Cortex of kidney (tissue), 1 donor: ENCODE measurements at places on chromosomes 13 and 19.

- no peak for DNase-seq
Measured at GRCh38 chr13:68160466-68160865, 930.3 kb upstream of the PCDH9 start.

DNA sequence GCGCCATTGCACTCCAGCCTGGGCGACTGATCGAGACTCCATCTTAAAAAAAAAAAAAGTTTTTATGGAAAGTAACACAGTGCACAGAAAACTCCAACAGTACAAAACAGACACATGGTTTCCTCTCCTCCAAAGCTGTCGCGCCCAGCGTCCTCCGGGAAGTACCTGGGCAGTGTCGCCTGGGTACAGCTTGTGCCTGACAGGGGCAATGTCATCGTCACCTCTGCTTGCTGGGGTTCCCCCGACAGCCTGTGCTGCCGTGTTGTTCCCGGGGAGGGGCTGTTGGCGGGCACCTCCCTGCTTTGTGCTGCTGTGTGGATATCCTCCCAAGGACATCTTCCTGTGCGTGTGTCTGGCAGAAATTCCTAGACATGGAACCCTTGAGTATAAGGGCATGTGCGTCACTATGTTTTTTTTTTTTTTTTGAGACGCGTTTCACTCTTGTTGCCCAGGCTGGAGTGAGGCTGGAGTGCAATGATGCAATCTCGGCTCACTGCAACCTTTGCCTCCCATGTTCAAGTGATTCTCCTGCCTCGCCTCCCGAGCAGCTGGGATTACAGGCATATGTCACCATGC, 2.4 kb upstream of the F2RL3 start:
- no peak for DNase-seq

GRCh38 chr19:18800079-18800478, 9.0 kb upstream of the COMP start:
- no peak for DNase-seq

GRCh38 chr19:9796113-9796773, 22.6 kb downstream of the FBXL12 start:
- DNase-seq: no peak

GRCh38 chr13:45940061-45940460, 88.5 kb upstream of the SIAH3 start:
- DNase-seq: no peak

DNA sequence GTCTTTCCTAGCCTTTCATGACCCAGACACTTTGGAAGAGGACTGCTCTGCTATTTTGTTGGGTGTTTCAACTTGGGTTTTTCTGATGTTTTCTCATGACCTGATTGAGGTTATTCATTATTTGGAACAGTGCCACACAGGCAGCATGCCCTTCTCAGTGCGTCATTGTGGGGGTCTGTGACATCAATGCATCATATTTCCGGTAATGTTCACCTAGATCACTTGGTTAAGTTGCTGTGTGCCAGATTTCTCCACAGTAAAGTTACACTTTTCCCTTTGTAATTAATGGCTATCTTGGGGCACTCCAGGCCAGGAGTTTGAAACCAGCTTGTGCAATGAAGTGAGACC, 124.4 kb downstream of the SIPA1L3 start:
- no peak for DNase-seq

- DNase-seq: no peak
Measured at GRCh38 chr13:85461621-85462020, 337.6 kb downstream of the SLITRK6 start.
